ENCODE measurements at places on chromosomes 3 and 15.

GRCh38 chr3:22886439-22887068 lies 316.6 kb upstream of the UBE2E2 start:
- no peak for DNase-seq

GRCh38 chr3:158403013-158403412 lies 168.0 kb upstream of the MLF1 start:
- DNase-seq = no peak

- DNase-seq = no peak
Observed at GRCh38 chr3:57855943-57856342, 99.8 kb downstream of the SLMAP start.

GRCh38 chr15:88902846-88903245 lies 7.5 kb upstream of the HAPLN3 start:
- no peak for DNase-seq

- DNase-seq = no peak
Observed at GRCh38 chr3:107110596-107111305, 266.5 kb upstream of the CCDC54 start.

DNA sequence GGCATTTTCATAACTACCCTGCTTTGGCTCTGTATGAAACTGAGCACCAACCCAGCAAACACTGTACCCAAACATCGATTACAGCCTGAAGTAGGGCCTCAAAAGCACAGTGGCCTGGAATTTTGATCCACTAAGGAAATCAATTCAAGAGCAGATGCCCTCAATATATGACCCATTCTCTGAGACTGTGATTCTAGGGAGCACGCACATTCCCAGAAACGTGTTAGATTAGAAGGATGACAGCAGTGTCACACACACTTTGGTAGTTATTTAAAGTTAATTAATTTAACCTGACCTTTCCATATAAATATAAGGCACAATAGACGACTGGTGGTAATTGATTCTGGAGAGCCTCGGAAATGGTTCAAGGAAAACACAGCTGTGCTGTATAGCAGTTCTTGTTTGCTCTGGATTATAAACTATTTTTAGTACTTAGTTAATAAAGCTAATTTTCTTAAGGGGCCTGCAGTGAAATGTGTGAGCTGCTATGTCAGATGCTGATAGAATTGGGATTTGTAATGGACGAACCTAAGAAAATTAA lies 126.3 kb upstream of the ZNF385D start:
- no peak for DNase-seq

DNA sequence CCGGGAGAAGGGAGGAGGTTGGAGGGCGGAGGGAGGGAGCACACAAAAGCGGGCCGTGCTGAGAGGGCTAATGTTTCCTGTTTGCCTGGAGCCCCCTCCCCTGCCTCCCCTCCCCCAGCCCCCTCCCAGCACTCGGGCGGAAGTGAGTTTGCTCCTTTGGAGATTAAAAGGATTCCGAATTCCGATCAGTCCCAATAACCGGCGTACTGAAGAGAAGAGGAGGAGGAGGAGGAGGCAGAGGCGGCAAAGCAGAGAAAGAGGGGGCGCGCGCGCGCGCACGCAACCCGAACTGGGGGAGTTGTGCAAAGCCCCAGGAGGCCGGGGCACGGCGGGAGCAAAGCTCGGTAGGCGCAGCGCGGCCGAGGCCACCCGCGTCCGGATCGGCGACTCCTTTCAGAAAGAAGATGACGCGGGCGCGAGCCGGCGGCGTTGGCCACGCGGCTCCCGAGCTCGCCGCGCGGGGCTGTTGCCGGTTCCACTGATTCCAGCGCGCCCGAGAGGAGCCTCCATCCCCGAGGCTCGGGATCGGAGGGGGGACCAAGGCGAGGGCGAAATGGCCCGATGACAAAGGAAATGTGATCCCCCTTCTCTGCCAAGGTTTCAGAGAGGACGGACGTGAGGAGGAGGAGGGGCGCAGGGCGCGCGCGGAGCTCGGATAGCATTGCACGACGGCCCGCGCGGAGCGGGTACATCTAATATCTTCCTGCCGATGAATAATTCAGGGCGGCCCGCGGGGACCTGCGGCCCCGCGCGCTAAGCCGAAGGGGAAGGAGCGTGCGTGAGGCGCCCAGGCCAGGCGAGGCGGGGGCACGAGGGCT lies 1.1 kb upstream of the TRIM71 start:
- no peak for DNase-seq

DNA sequence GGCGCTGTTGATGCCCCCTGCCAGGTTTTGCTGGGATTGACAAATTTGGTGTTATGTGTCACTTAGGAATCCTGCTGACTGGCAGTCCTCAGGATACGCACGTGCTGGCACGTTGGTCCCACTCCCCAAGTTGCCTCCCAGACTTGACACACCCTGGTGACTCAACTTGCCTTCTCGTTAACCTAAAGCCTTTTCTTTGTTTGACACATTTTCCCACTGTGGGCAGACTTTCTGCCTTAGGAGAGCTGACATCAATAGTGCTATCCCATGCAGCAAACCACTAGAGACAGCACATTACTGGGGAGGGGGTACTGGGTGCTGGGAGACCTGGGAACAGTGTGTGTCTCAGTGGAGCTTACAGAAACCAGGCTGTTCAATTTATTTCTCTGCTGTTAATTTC lies 104.3 kb downstream of the OXNAD1 start:
- DNase-seq = no peak

DNA sequence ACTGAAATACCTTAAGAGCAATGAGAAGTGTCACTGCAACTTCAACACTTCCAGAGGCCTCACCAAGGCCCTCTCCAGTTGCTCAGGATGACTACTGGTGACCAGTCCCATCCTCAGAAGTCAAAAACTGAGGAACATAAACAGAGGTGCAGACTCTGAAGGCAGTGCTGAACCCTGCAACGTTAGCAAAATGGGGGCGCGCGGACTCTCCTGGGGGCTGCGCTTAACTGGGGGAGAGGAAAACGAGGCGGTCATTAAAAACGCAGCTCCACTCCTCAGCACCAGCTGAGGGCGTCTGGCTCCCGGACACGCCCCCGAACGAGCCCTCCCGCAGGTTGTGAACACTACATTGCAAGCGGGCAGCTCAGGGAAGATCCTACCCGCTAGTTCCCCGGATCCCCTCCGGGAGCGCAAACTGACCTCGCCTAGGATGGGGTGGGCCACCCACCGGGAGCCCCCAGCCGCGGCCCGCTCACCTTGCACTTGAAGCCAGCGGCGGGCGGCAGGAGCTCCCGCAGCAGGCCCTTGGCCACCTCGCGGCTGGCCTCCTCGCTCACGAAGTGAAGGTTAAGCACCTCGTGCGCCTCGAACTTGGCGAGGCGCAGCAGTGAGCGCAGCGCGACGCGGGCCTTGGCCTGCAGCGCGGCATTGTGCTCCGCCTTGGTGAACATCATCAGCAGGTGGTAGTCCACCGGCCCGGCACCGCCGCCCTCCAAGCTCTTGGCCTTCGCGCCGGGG lies 711 bp downstream of the XXYLT1 start:
- no peak for DNase-seq

GRCh38 chr3:123349566-123350435 lies 99.1 kb downstream of the ADCY5 start:
- DNase-seq = no peak

DNA sequence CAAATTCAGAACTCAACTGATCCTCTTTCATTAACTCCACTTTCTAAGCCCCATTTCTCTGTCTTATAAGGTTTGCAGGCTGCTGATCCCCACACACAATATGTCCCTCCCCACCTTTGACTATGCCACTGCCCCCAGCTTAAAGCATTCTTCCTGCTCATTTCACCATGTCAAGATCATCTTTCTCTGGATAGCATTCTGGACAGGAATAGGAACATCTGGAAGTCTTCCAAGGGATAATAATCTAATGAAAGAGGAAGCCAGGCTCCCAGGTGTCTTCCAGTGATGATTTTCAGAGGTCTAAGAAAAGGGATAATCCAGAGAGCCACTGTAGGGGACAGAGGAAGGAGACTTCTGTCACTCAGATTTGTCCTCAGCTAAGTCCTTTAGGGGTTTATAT lies 54.6 kb upstream of the GALNT15 start:
- DNase-seq = no peak

GRCh38 chr3:27642796-27643195 lies 79.3 kb downstream of the EOMES start:
- DNase-seq = no peak

DNA sequence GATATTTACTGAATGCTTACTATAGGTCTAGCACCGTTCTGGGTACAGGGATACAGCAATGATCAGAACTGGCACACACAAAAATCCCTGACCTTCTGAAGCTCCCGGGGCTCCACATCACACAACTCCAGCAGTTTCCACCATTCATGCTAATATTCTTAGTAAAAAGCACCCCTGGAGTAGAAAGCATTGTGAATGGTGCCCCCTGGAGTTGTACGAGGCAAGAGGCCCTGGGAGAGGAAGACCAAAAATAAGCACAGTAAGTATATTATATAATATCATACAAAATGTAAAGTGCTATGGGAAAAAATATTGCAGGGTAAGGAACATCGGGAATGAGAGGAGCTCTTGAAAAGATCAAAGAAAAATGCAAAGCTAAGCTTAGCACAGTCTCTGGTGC lies 790 bp upstream of the SRGAP3 start:
- no peak for DNase-seq

- DNase-seq = no peak
Observed at GRCh38 chr3:24405057-24405456, 89.6 kb downstream of the THRB start.

- DNase-seq = no peak
Observed at GRCh38 chr3:175150812-175151401, 291.8 kb downstream of the NAALADL2 start.

- DNase-seq = no peak
Observed at GRCh38 chr15:66196602-66197001, 56.9 kb downstream of the MEGF11 start.
